ENCODE measurements at places on chromosomes 1 and 21. TPM values are rescaled to one million over a fixed set of nuclear protein-coding genes. Genes with fewer than 3 reads are reported as not detected.

The LCE3D gene
- total RNA-seq: not detected

The ESRRG gene
- total RNA-seq: 25.1 TPM

The GIPC2 gene
- total RNA-seq: 1.6 TPM

The COP1 gene
- 76.7 TPM for total RNA-seq

The CRYBG2 gene
- not detected for total RNA-seq

The CLIC6 gene
- under 0.01 TPM for total RNA-seq

The RGS1 gene
- 5.7 TPM for total RNA-seq

The AGRN gene
- 14.6 TPM for total RNA-seq

The CHI3L1 gene
- 1.0 TPM for total RNA-seq

The ARHGEF2 gene
- 135 TPM for total RNA-seq

All from skeletal muscle tissue (tissue), 5 donors.